A673 (cell line): ENCODE measurements at places on chromosomes 1 and 21. TPM values are rescaled to one million over a fixed set of nuclear protein-coding genes. Genes with fewer than 3 reads are reported as not detected.

Gene LYPD8
- not detected in 2 replicates for total RNA-seq

Gene ZBTB37
- total RNA-seq, result 15.8 and 17.2 TPM in 2 replicates

Gene CFAP107
- total RNA-seq, result not detected in 2 replicates

Gene DNAJC28
- total RNA-seq, result 1.7 and 2.1 TPM in 2 replicates

Gene ASCL5
- total RNA-seq, result 0.22 TPM in 1 of 2 replicates, not detected in the other

Gene CHRM3
- total RNA-seq, result not detected in 2 replicates

Gene PM20D1
- not detected in 2 replicates for total RNA-seq

Gene FCMR
- not detected in 2 replicates for total RNA-seq

Gene KIF17
- 0.28 and 0.71 TPM in 2 replicates for total RNA-seq

Gene OR10Z1
- total RNA-seq, result not detected in 2 replicates

DNA sequence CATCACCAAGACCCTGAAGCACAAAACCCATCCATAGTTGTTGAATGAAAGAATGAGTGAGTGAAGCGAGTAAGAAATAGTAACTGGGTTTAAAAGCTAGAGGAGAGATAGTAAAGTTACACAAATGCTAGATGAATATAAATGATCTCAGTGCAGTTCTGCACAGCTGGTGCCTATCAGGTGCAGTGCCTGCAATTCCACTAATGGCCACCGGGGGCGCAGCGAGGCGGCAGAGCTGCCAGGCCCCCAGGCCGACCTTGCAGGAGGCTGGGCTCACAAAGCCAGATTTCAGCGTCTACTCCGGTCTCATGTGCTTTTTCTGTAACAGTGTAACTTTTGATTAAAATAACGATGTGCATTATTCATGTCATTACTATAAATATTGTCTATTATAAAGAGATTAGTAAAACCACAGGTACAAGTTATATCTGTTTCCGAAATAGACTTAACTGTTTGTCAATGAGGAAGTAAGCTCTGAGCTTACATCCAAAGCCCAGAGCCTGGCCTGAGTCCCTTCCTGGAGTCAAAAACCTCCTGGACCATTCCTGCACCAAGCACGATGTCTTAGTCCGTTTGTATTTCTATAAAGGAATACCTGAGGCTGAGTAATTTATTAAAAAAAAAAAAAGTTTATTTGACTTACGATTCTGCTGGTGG, 477.6 kb downstream of the NPHP4 start:
- DNase-seq, result peak; percentile 60

GRCh38 chr1:196464480-196464941, 143.7 kb downstream of the KCNT2 start:
- no peak for DNase-seq

DNA sequence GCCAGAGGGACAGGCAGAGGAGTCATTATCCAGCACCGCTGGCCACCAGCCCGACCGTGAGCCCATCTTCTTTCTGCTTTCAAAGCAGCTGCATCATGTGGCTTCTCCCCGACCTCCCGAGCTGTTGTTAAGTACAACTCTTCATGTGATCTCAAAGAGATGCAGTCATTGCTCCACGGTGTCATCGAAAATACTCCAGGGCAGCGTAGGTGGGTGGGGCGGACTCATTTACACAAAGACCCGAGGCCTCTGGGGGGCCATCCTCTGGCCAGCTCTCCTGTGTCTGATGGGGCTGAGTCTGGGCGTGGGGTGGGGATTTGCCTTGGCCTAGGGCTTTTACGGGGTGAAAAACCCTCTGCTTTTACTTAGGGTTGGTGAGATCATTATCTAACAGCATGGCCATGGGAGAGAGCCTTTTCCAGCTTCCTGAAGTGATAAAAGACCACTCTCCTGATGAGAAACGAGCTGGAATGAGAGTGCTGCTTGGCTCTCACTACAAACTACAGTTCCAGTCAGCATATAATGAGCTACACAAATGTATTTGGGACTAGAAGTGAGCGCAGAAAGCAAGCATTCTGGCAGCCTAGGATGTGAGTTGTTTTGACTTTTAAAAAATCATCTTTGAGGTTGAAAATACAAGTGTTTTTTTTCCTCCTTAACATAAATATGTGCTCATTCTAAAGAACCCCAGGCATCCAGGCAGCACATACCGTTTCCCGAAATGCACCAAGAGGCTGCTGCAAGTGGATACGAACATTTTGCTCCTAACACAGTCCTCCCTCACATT, 165.0 kb downstream of the RHOU start:
- DNase-seq, result no peak

GRCh38 chr1:173152598-173152997, 54.5 kb downstream of the TNFSF4 start:
- no peak for DNase-seq

DNA sequence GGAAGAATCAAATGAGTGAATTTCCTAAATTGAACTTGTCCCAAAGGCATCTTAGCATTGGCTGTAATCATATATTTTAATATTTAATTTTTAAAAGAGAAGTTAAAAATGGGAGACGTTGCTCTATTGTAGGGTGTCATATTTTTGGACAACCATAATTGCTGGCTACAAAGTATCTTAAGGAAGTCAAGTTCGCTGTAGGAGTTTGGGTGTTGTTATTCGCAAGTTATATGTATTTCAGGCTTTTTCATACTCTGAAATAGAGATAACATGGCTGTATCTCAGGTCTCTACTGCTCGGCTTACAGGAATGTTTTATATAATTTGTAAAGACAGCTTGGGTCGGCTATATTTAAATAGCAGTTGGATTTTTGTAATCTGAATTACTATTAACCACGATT, 852 bp downstream of the TMEM50A start:
- DNase-seq, result no peak

DNA sequence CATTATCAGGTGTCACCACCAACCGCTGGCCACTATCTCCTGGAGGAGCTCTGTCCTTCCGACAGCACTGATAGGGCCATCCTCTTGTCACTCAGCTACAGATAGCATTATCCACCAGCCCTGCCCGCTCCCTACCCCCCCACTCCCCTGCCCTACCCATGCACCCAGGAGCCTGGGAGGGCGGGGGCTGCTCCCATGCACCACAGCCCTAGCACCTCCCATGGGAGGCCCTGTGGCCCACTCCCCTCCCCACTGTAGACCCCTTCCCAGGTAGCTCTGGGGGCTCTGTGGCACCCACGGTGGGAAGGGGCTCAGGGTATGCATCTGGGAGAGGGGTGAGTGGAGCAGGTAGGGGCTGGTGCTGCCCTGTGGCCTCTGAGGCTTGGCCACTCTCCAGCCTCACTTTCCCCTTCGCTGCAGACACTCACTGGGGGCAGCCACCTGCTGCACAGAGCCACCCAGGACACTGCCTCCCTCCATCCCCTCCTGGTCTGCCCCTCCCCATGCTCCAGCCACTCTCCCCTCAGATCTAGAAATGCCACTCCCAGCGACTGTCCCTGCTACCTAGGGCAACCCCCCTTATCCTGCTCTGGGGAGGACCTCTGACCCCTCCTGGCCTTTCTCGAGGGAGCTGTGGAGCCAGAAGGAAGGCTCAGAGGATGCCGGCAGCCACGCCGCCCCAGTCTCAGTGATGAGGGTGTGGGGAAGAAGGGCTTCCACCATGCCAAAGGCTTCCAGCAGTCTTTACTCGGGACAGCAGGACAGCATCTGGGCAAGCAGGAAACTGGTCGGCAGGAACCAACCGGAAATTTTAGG, 58.5 kb downstream of the WNT9A start:
- DNase-seq, result no peak

DNA sequence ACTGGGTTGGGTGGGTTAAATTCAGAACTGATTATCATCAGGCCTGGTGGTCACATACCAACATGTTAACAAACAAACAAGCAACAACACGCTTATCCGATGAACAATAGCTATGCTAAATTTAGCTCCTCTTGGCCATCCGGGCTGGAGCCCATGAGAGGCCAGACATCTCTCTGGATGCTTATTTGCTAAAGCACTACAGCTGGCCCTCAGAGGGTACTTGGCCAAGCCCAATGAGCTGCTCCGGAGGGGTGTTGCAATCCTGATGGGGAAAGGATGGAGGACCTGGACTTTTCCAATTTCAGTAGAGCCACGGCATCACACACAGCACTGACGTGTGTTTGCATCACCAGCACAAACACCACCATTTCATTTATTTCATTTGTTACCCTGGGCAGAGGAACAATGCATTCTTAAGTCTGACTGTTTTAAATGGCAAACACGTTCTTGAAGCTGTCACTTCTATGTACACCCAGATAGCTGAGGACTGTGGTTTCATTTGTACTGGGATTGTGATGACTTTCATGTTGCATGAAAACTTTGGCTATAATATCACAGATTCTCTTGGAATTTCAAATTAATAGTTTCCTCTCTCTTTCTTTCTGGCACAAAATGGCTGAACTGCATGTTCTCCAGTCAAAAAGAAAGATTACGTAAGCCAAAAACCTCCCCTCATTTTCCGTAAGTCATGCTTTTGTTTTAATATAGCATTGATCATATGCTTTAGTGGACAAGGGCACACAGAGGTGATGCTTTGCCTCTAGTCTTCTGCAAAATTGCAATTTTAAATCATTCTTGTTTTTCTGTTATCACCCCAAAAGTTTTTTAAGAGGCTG, 359.8 kb upstream of the KAZN start:
- no peak for DNase-seq

DNA sequence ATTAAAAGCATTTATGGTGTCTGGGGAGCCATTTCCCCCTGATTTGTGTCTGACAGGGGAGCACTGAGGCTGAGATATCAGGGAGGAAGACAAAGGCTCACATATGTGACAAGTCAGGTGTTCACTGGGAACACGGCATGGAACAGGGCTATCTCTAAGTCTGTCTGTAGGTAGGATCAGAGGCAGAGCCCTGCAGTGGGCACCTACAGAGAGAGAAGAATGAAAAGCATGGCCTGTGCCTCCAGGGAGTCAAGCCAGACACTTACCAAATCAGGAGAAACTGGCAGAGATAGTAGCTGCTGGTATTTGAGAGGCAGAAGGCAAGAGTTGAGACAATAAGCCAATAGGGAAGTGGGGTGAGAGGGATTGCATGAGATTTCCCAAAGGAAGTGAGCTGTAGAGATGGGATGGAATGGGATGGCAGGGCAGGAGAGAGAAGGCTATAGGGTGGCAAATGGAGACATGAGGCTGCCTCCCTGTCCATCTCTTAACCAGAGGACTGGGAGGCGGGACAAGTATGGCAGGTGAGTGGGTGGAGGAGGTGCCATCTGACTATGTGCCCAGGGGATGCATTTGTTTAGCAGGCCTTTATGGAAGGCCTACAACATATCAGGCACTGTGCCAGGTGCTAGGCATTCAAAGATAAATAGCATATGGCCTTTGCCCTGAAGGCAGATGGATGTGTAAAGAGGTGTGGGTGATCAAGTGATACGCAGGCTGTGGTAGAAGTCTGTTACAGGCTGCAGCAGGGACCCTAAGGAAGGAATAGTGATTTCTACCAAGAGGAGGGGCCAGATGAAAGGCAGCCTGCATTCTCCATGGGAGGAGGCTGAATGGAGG, 136.2 kb upstream of the IPO9 start:
- no peak for DNase-seq

DNA sequence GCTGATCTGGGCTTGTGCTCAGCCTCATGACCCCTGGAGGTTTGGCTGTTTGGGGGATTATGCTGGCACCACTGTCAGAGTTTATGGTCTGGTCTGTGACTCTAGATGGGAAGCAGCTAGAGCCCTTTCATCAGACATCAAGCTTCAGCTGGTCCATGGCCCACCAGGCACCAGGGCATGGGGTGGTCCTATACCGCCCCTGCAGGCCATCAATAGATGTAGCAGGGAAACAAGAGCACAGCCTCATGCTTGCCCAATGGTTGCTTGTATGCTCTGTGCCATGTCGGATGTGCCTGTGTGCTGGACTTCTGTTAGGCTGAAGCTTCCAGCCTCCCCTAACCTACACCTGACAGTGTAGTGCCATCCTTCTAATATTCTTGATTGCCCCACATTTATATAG, 71.1 kb upstream of the CD34 start:
- DNase-seq, result peak; percentile 33

- peak; percentile 52 for DNase-seq
Observed at GRCh38 chr1:2585318-2586092, 1.1 kb upstream of the PRXL2B start.

DNA sequence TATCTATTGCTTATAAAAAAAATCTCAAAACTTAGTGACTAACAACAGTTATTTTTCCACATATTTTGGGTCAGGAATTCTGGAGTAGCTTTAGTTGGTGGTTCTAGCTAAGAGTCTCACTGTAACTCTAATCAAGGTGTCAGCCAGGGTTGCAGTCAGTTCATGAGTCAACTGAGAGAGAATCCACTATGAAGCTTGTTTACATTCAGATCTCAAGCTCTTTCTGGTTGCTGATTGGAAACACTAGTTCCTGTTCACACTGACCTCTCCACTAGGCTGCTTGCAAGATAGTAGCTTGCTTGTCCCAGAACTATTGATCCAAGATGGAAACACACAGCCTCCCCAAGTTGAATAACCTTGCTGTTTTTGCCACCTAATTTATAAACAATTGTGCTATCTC, 1192.1 kb upstream of the B3GALT2 start:
- DNase-seq, result no peak

- DNase-seq, result no peak
Observed at GRCh38 chr1:208174731-208175507, 69.3 kb downstream of the PLXNA2 start.

- no peak for DNase-seq
Observed at GRCh38 chr1:189350983-189351616, 1126.6 kb downstream of the BRINP3 start.
